Breast epithelium (tissue), 4 donors: ENCODE measurements at places on chromosomes 6 and 20. TPM values are rescaled to one million over a fixed set of nuclear protein-coding genes. Genes with fewer than 3 reads are reported as not detected.

The TAAR5 gene
- total RNA-seq = not detected

The MOCS1 gene
- 78.9 TPM for total RNA-seq

DNA sequence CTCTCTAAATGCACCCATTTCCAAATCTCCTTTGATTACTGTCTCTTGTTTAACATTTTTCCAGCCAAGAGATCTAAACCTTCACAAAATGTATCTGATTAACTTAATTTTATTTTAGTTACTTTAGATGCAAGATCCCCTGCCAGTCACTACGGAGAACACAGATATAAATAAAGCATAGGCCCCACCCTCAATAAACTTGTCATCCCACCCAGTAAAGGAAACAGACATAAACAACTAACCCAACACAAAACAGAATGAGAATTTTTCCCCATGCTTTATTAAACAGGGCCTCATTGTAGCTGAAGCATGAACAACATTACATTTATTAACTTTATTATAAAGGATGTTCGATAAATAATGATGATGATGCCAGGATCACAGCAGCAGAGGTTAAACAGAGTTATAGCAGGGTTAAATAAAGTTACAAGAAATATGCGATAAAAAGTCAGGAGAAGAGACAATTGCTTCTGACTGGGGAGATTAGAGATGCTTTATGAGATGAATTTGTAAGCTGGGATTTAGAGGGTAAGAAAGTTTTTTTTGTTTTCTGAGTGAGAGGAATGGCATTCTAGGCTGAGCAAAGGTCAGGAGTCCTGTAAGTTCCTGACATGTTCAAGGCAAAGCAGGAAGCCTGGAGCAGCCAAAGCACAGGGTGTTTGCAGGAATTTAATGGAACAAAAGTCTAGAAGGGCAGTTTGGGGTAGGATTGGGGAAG is 41.1 kb downstream of the TFAP2A start:
- H3K27ac ChIP-seq = no peak overlapping the region
- H3K27me3 ChIP-seq = no peaks in the 10 kb centered on the region
- H3K4me3 ChIP-seq = no peak overlapping the region

DNA sequence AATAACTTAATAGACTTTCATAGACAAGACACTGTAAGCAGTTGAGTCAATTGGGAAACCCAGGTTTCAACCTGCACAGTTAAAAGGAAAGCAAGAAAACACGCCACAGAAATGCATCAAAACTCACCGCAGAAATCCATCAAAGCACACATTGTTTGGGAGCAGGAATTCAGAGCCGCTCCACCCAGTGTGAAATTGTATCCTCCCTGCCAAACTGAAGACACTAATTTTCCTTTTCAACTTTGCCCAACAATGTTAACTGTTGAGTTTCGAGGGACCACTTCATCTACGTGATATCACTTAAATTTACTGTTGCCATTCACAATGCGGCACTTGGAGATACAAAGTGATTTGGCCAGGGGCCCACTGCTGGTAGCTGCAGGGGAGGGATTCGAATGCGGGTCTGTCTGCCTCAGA is 92.7 kb downstream of the DACT2 start:
- peaks cover 2% of the 10 kb centered on the region for H3K27me3 ChIP-seq
- DNase-seq = peak; percentile 69
- no peak overlapping the region for H3K4me3 ChIP-seq
- H3K4me1 ChIP-seq = no peaks in the 10 kb centered on the region

DNA sequence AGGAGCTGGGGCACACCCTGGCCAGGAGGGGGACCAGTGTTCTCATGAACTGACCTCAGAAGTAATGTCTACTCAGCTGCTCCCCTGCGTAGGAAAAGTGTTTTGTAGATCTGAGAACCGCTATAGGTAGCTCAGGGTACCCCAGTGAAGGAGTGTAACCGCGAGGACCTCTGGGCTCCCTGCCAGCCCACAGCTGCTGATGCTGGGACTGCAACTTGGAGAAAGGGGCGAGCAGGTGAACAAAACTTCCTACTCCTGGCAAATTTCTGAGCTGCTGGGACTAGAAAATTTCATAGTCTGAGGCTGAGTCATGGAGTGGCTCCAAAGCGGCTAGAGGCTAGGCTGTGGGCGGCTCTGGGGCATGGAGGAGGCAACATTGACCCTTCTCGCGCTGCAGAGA is 51.9 kb downstream of the PYGB start:
- H3K4me3 ChIP-seq = no peak overlapping the region
- DNase-seq = no peak
- no peaks in the 10 kb centered on the region for H3K36me3 ChIP-seq
- H3K4me1 ChIP-seq = no peaks in the 10 kb centered on the region
